ENCODE measurements at places on chromosomes 2 and 18.

DNA sequence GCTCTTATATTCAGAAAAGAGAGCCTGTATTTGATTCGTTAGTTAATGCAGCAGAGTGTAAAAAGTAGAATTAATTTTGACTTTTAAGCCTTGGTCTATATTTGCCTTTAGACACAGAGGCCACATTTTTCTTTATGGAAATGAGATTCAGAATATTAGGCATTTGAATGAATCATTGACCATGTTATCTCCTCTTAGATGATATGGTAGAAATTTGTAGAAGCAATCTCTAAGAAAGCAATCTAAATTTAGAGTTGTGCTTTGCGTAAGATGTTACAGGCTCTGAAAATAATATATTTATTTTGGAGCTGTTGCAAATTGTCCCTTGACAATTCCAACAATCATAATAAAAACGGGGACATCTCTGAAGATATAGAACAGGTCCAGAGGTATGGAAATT, 68.3 kb upstream of the ST6GAL2 start:
- DNase-seq: no peak

- DNase-seq: no peak
Measured at GRCh38 chr2:207836521-207837133, 66.9 kb upstream of the FZD5 start.

GRCh38 chr2:235812185-235812665, 318.4 kb downstream of the AGAP1 start:
- no peak for DNase-seq

GRCh38 chr2:240952496-240953246, 45.7 kb upstream of the SNED1 start:
- DNase-seq: no peak

GRCh38 chr18:35247412-35248249, 6.8 kb downstream of the ZNF397 start:
- no peak for DNase-seq

GRCh38 chr2:66789741-66790140, 354.8 kb downstream of the MEIS1 start:
- no peak for DNase-seq

DNA sequence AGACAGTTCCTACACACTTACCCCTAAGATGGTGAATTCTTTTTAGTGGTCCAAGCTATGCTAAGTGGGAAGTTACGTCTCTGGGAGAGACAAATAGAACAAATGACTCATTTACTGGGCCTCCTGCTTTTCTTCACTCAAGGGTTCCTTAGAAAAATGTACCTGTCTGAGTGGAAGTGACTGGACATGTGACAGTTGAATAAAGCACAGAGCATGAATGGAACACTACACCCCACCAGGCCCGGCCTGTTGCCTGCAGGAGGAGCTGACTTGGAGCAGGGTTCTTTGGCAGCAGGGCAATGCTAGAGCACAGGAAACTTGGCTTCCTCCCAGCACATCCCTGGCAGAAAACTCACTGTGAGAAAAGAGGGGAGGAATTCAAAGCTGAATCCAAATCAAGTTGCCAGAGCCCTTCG, 451.0 kb upstream of the SETBP1 start:
- DNase-seq: no peak

GRCh38 chr2:152376968-152377367, 42.0 kb downstream of the FMNL2 start:
- DNase-seq: no peak

DNA sequence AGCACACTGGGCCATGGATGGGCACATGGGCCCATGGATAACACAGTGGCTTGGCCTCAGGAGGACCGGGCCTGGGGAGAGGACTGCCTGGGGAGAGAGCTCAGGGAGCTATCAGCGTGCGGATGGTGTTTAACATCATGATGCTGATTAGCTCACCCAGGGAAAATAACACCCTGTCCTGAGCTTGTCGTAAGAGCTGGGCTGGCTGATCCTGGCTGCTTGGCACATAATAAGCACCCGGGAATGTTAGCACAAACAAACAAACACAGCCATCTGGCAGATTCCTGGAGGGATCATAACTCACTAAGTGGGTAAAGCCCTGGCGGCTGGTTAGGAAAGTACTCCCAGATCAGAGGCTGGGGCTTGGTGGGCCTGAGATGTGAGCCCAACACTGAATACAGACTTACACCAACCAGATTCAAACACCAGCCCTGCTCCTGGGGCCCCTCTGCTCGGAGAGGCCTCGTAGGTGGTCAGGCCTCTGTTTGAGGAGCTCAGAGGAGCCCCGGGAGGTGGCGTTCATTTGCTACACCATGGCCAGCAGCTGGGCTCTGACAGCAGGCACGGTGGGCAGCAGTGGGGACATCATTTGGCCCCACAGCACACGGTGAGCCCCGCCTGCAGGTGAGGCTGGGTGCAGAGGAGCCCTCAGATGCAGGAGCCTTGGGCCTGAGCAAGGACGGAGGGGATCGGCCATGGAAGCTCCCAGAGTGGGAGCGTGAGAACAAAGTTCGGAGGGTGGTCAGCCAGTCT, 193.4 kb upstream of the HDAC4 start:
- DNase-seq: no peak
